Psoas muscle (tissue), 8 donors: ENCODE measurements at places on chromosomes 7 and 10. TPM values are rescaled to one million over a fixed set of nuclear protein-coding genes. Genes with fewer than 3 reads are reported as not detected.

The CDK14 gene
- 1.8 TPM for polyA plus RNA-seq

- no peak for DNase-seq
These were observed 83.9 kb upstream of the ANK3 start for GRCh38 chr10:60473557-60473956.

The ARMC3 gene
- polyA plus RNA-seq, result not detected

The PHKG1 gene
- polyA plus RNA-seq, result 65.1 TPM

The OR2A1 gene
- 0.01 TPM for polyA plus RNA-seq

DNA sequence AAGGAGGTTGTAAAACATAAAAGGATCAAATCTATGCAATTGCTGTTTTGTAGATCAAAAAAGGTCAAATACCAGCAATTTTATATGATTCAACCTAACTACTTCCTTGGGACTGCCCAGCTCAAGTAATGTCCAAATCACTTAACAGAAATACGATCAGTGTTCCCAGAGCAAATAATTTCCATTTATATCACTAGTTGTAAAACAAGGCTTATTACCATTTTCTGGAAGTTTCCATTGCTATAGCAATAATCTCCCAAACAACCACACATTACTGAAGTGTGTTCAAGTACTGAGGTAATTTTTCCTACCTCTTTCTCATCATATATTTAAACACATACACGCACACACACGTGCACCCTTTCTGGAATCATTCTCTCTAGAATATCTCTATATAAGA is 123.3 kb downstream of the NRCAM start:
- DNase-seq, result no peak

GRCh38 chr10:120732643-120733313 is 118.4 kb upstream of the WDR11 start:
- no peak for DNase-seq

- DNase-seq, result no peak
These were observed 62.2 kb upstream of the USP6NL start for GRCh38 chr10:11673346-11674280.

The MMP21 gene
- 0.03 TPM for polyA plus RNA-seq

The C10orf105 gene
- polyA plus RNA-seq, result 0.01 TPM

DNA sequence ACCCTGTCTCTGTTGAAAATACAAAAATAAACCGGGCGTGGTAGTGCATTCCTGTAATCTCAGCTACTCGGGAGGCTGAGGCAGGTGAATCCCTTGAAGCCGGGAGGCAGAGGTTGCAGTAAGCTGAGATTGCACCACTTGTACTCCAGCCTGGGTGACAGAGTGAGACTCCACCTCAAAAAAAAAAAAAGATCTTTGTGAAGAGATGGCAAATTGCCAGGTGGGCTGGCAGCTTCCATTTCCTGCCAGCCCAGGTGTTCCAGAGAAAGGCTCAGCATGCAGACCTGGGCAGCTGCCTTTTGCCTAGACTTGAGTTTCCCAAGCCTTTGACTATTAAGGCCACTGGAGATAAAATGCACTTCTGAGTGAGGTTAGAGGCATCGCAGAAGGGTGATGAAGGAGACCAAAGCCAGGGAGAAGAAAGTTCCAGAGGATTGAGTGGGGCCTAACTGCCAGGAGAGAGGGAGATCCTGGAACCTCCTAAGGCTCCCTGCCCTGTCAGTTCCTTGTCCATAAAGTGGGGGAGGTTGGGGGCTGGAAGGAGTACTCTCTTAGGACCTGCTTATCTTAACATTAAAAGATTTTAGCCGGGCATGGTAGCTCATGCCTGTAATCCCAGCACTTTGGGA is 10.0 kb upstream of the DDIT4 start:
- DNase-seq, result no peak

GRCh38 chr7:146805082-146805481 is 688.5 kb downstream of the CNTNAP2 start:
- DNase-seq, result no peak

The IL2RA gene
- polyA plus RNA-seq, result 0.20 TPM

- DNase-seq, result peak; percentile 25
These were observed 37.4 kb upstream of the DUSP5 start for GRCh38 chr10:110460111-110460809.

The MAGI2 gene
- 0.53 TPM for polyA plus RNA-seq

The NUDT13 gene
- 0.69 TPM for polyA plus RNA-seq

DNA sequence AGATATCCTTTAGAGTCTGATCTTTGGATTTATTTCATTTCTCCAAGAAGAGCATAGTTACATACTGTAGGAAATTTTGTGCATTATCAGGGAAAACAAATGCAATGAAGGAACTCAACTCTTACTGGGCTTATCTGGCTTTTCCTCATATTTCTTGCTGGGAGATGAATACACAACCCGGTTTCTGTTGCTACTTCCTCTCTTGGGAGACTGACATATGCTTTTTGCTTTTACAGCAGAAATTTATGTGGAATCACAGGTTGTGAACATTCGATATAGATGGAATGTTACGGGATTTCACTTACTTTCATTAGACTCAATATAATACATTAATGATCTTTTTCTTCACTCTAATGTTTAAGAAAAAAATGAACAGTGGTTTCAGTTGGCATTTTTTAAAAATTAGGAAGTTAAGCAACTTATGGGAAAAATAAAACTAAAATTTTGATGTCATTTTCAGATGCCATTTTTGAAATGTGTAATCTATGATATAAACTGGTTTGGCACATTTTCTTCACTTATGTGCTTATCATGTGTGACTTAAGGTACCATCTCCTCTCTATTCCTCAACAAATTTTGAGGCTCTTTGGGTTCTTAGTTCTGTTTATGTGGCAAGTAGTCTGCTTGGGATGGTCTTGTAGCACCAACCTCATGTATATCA is 7.1 kb downstream of the SND1 start:
- no peak for DNase-seq

DNA sequence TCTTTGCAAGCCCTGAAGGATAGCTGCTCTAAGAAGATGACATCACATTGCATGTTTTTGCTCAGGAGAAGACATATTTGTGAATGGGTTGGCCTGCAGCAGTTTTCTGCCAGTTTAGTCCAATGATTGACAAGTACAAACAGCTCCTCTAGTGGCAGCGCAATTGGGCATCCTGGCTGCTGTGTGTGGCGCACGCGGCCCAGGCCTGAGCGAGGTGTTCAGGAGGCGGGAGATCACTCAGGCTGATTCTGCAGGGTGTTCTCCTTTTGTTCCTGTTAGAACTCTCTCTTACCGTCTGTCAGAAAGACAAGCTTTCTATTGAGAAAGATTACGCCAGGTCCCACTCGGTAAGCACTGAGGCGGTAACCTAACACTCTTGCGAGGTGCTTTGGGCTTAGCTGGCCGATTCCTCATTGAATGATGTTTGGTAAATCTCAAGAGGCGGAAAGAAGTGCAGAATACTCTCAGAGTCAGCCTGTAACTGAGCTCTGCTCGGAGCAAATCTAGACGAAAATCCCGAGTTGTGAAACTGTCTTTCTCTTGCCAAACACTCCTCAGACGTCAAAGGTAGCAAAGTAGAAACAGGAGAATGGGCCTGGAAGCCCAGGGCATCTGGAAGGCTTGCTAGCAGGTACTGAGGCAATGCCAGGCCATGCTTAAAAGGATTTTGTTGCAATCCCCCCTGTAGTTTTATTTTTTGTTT is 219.2 kb upstream of the BMPER start:
- no peak for DNase-seq

DNA sequence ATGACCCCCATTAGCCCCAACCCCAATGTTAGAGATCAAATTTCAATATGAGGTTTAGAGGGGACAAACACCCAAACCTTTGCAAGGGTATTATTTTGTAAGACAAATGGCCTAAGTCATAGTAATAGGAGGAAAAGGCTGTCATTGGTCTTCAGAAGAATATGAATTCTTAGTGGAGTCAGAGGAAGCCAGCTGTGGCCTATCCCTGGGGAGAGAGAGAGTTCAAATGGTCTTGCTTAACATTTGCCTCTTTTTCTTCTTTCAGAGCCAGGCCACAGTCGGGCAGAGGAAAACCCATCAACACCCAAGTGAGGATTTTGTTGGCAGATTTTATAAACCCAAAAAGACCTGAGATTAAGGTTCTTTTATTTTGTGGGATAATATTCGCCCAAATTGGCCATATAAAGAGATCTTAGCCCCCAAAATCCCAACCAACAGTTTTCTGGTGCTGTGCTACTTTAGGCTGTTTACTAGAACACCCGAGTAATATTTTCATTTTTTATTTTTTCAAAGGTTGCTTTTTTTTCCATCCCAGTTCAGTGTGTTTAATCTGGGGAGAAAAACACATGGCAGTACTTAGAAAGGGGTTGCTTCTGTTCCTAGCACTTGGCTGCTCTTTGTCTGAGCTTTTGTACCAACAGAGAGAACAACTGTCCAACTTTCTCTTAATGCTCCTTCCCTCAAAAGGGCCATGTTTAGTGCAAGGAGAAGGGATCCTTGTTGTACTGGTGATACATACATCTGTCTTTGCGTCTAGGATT is 26.8 kb upstream of the ARMC3 start:
- DNase-seq, result peak; percentile 24

DNA sequence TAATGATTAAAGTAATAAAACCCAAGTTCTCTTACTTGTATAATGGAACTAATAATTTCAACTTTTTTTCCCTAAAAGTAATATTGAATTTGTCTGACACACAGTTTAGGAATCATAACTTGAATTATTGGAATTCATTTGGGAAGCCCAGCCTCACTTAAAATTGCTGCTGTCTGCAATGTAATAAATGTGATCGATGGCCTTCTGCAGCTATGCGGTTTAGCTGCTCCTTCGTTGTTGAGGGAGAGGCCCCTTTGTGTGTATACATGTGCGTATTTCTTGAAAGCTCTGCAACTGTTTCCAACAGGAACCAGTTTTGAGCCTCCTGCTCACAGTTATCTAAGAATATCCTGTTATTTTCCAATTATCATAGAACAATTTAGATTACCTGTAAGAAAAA is 152.5 kb downstream of the AKR1D1 start:
- DNase-seq, result no peak

GRCh38 chr7:140616328-140616727 is 24.3 kb downstream of the DENND2A start:
- no peak for DNase-seq

GRCh38 chr7:55308186-55308929 is 56.8 kb upstream of the LANCL2 start:
- DNase-seq, result no peak

DNA sequence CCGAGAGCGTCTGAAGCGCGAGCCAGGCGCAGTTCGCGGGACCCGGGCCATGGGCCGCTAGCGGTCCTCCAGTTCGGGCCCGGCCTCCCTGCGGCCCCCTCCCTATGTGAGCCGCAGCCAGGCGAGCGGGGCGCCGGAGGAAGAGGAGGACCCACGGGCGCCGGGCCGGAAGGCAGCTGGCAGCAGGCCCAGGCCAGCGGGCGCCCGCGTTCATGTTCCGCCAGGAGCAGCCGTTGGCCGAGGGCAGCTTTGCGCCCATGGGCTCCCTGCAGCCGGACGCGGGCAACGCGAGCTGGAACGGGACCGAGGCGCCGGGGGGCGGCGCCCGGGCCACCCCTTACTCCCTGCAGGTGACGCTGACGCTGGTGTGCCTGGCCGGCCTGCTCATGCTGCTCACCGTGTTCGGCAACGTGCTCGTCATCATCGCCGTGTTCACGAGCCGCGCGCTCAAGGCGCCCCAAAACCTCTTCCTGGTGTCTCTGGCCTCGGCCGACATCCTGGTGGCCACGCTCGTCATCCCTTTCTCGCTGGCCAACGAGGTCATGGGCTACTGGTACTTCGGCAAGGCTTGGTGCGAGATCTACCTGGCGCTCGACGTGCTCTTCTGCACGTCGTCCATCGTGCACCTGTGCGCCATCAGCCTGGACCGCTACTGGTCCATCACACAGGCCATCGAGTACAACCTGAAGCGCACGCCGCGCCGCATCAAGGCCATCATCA is 1.1 kb downstream of the ADRA2A start:
- DNase-seq, result peak; percentile 29

The TLX1 gene
- not detected for polyA plus RNA-seq

The WNT8B gene
- not detected for polyA plus RNA-seq

The INA gene
- 0.06 TPM for polyA plus RNA-seq

DNA sequence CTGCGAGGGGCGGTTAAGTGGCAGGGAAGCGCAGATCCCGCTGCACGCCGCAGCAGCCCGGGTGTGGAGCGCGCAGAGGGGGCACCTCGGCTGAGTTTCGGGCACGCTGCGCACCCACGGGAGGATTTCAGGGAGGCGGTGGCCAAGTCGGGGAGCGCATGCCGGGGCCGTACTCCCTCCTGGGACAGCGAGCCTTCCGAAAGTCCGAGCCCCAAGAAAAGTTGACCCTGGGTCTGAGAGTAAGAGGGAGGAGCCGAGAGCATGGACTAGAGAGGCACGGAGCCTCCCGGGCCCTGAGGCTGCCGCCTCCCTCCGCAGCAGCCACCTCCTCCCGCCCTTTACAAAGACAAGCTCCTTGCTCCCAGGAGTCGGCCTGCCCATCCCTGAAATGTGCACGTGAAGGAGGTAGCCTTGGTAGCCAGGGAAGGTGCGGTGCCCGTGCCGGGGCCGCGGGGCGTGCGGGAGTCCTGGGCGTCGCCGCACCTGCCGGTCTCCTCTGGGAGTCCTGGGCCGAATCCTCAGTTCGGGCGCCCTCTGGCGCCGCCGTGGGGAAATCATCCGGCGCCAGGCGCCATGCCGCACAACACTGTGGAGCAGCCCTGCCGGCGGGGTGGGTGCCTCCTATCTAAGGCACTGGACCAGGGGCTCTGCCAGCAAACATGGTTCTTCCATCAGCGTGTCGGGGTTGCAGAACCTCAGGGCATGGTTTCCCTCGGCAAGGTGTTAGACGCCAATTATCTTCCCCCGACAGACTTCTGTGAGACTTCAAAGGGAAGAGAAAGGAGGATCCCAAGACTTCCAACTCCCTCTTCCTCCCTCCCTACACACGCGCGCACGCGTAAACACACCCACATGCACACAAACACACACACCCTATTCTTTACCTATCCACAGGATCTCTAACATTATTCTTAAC is 104.0 kb downstream of the TRIL start:
- DNase-seq, result peak; percentile 91

DNA sequence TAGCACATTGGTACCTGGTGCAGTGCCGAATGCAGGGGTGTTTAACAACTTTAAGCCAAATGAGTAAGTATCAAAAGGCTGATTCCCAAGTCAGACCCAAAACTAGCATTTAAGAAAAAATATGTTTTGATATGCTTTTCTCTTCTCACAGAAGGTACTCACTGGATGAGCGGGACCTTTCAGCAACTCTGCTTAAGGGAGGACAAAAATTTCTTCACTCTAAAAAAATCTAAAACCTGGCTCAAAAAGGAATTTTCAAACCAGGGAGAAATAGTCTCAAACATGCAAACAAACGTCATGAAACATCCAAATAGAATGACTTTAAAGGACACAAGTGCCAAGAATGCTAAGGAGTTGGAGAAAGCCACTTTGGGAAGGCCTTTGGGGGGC is 962.1 kb downstream of the KCNMA1 start:
- no peak for DNase-seq

The ITIH5 gene
- polyA plus RNA-seq, result 2.3 TPM

GRCh38 chr10:132464256-132465192 is 67.5 kb downstream of the PWWP2B start:
- peak; percentile 96 for DNase-seq

The ARID5B gene
- 75.9 TPM for polyA plus RNA-seq

GRCh38 chr10:96606216-96606615 is 19.4 kb upstream of the TM9SF3 start:
- DNase-seq, result no peak

GRCh38 chr7:55502858-55503440 is 69.4 kb downstream of the VOPP1 start:
- DNase-seq, result no peak
